Kidney epithelial cell (primary cell): ENCODE measurements at places on chromosomes 5 and 9. TPM values are rescaled to one million over a fixed set of nuclear protein-coding genes. Genes with fewer than 3 reads are reported as not detected.

DNA sequence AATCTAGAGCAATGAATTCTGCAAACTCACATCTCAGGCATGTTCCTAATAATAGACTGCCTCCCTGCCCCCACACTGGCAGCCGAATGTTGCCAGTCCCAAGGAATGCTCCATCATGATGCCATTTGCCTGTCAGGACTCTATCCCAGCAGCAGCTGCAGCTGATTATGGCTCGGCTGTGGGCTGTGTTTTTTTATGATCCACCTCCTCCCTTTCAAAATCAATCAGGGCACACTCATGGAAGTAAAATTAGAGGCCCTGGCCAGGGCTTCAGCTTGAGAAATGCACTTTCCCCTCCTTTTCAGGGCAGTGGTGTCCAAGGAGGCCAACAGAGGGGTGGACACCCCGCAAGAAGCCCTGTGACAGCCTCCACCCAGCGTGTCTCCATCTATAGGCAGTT is 176.7 kb upstream of the S1PR3 start:
- DNase-seq = no peak

- no peak for DNase-seq
These were observed 72.4 kb upstream of the FBXW11 start for GRCh38 chr5:172078726-172079345.

GRCh38 chr5:76379316-76379715 is 23.8 kb upstream of the IQGAP2 start:
- DNase-seq = no peak

DNA sequence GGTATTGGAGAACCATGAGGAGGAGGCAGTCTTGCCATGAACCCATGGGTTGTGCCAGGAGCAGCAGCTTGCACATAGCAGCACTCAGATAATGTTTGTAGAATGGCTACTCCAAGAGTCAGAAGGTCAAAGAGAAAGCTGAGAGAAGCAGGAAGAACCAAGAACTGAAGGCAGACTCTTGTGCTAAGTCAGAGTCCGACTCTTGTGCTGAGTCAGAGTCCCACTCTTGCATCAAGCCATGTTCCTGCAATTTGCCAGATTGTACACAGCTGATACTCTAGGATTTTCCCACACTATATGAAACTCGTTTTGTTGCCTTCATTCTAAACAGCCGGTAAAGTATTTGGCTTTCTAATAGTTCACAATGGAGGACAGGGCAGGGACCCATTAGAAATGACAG is 26.2 kb upstream of the HSPA9 start:
- DNase-seq = peak; percentile 49

GRCh38 chr5:134758176-134758503 is 439 bp upstream of the DDX46 start:
- DNase-seq = no peak

Gene PTGR1
- 52.2 and 59.9 TPM in 2 replicates for total RNA-seq

Gene G3BP1
- total RNA-seq = 134 and 154 TPM in 2 replicates

Gene TAF11L5
- not detected in 2 replicates for total RNA-seq

Gene ARHGEF28
- total RNA-seq = 66.1 and 76.1 TPM in 2 replicates

Gene TAF1L
- under 0.01 TPM in 1 of 2 replicates, not detected in the other for total RNA-seq

Gene ZDHHC11B
- 0.25 and 0.55 TPM in 2 replicates for total RNA-seq
